ENCODE measurements at places on chromosomes 5 and 9.

DNA sequence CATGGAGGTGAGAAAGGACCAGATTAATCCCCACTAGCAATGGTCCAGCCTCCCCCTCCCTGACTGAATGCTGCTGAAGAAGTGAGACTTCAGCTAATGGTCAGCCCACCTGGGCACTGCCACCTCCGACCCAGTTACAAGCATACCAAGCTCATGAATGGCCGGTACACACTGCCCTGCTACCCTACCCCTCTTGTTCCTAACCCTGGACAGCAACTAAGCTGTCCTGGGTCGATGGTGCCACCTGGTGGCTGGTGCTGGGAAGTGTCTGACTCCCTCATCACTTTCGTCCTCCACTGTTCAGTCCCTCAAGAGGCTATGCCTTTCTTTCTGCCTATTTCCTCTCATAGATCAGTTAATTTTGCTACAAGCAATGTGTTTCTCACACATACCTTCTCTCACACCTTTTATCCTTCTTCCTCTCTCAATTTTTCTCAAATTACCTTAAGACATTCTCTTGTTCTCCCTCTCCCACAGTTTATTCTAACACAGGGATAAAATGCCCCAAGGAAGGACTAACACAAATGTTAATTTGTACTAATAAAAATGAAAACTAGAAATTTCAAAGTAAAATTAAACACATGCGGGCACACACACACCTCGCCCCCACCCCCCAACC, 42.4 kb downstream of the PAX5 start:
- DNase-seq: peak; percentile 72

- DNase-seq: no peak
Measured at GRCh38 chr5:1634337-1634661, 110.5 kb upstream of the LPCAT1 start.

DNA sequence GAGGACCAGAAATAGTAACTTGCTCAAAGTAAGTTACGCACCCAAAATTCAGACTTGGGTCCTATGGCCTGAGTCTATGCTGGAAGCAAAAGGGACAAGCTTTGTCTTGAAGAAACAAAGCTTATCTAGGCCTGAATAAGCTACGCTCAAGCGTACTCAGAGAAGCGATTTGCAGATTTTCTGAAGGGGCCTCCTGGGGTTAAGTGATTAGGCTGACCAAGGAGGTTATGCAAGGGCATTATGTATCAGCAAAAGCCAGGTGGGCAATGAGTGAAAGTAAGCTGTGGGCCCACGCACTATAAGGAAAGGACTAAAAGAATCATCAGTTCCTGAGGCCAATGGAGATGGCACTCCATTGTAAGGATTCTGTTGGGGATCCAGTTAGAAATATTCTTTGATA, 122.1 kb downstream of the SNX18 start:
- DNase-seq: no peak

DNA sequence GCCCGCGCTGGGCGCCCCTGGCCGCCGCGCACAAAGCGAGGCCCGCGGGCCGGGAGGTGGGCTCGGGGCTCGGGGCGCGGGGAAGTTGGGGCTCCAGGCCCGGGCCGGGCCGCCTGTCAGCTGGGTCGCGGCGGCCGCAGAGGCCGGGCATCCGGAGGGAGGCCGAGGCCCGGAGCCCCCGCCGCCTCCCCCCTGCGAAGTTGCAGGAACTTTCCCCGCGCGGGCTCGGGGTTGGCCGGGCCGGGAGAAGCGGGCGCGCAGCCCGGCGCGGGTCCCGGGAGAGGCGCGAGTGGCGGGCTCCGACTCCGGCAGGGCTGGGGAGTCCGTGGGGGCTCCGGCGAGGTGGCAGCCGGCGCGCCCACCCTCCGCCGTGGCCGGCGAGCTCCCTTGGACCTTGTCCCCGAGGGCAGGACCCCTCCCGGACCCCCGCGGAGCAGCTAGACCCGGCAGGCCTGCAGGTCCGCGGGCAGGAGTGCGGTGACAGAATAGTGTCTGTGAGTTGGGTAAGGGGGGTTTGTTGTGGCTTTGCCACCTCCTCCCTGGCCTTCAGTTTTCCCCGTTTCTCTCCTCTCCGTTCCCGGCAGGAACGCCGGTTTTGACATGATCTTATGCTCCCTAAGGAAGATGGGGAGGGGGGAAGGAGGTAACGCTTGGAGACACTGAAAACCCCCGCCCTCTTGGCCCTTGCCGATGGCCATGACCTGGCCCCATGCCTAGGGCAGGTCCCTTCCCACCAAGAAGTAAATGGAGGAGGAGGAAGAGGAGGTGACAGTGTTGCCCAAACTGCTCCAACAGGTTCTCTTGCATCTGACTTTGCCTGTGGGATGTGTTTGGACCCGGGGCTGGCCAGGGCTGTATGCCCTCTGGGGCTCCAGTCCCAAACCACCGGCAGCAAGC, 942 bp downstream of the PHF2 start:
- DNase-seq: peak; percentile 37

- no peak for DNase-seq
Measured at GRCh38 chr5:14492331-14492964, 89.1 kb upstream of the OTULINL start.

GRCh38 chr9:79259858-79260257, 311.9 kb upstream of the TLE4 start:
- DNase-seq: no peak

DNA sequence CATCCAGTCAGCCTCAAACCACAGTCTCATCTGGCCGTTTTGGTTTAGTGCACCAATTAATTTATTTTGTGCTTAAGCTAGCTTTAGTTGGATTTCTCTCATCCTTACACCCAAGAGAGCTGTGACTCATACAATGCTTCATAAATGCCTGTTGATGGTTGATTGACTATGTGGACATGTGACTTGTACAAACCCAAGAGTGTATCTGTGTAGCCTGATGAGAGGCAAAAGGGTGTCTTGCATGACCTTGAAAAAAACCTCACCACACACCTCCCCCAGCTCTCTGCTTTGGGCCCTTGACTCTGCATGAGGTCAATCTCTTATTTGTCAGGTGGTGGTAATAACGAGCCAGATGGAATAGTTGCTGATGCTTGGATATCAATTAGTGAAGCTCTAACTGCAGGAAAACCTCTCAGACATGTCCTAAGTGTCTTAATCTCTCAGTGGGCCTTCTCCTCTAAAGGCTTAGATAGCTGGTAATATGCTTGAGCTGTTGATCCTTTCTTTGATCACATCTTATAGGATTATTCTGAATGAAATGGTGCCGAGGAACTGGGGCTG, 10.6 kb upstream of the GLRA1 start:
- no peak for DNase-seq

GRCh38 chr9:34366365-34366764, 10.3 kb downstream of the MYORG start:
- DNase-seq: no peak

GRCh38 chr5:55885359-55885758, 34.2 kb downstream of the IL31RA start:
- no peak for DNase-seq

- no peak for DNase-seq
Measured at GRCh38 chr5:137453483-137454080, 45.5 kb downstream of the SPOCK1 start.

- DNase-seq: no peak
Measured at GRCh38 chr9:128022886-128023285, 42.1 kb upstream of the EEIG1 start.

DNA sequence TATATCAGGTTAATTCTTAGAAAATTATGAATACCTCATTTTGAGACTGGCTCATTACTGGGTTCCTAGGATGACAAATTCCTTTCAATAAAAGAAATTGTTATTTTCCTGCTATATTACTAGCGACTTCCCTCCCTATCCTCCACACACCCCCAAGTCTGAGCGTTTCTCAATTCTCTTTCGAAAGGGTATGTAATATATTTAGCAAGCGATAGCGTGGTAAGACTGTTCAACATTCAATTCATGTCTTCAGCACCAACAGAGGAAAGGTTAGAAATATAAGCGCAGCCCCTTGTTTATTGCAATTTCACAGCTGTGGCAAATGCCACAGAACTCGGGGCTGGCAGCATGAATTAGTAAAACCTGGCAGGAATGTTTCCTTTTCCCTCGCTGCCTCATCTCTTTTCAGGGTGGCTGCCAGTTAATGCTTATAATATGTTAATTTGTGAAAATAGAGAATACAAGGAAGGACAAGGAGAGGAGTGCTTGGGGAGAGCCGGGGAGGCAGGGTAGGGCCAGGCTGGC, 152.7 kb upstream of the TBCA start:
- DNase-seq: no peak

DNA sequence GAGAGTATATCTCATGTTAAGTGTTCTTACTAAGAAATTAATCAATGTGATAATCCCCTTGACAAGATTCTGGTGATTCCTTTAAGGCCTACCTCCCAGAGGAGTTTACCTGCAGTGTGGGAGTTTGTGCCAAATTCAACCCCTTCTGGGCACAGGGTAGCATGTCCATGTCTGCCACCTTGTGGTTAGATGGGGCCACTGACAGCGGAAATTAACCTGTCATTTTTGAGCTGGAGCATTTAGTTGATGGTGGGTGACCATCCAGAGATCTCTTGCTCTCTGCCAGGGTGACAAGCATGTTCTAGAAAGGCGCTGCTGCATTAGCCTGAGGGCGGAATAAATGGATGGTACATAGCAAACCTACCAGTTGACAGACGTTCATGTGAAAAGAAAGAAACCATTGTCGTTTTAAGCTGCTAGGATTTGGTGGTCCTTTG, 132.2 kb downstream of the FBXO4 start:
- peak; percentile 56 for DNase-seq

GRCh38 chr5:91033370-91033769, 349.7 kb downstream of the ARRDC3 start:
- no peak for DNase-seq

DNA sequence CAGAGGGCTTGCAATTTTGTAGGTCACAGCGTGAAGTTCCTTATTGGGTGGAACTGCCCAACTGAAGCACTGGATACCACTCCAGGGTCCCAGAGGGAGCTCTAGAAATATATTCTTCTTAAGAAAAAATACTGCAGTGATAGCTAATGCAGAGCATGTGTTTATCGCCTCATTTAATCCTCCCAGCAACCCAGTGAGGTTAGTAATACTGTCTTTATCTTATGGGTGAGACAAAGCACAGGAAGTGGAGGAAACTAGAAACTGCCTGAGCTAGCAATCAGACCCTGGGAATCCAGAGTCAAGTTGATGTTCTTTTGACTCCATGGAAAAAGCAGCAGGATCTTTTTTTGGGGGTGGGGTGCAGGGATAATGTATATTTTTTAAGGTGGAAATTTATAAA, 153.3 kb downstream of the PJA2 start:
- DNase-seq: no peak

GRCh38 chr5:151239237-151239861, 13.6 kb upstream of the GM2A start:
- DNase-seq: no peak

DNA sequence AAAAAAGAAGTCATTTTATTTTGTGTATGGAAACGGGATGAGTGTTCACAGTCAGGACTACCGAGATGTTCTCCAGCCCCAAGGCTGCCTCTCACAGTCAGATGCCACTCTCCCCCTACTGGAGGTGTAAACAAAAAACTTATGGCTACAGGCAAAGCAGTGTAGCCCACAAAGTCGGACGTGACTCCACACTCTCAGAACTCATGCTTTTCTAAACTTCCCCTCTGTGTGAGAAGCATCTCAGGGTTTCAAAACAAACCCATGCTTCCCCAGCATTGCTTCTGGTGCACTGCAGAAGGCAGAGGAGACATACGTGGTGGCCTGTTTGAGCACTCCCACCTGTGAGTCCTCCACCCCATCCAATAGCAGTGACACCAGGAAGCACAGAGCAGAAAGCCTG, 580.3 kb downstream of the BNC2 start:
- DNase-seq: no peak

GRCh38 chr5:82405618-82406204, 127.6 kb upstream of the RPS23 start:
- no peak for DNase-seq

DNA sequence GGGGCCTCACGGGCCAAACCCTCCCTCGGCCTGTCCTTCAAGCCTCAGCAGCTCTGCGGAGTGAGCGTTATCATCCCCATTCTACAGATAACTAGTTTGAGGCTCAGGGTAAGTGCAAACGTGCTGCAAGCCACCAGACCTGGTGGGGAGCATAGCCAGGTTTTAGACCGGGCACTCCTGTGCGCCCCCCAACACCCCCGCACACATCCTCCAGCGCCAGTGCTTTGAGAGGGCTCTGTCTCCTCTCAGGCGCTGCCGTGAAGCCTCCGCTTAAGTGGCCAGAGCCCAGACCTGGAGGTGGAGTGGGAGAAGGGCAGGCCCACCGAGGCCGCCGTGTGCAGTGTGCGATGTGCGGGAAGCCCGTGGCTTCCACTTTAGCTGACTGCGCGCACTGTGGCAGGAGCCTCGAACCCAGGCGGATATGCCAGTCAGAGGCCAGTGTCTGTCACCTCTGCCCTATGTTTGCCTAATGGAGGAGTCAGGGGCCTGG, 1.6 kb upstream of the MGAT1 start:
- DNase-seq: peak; percentile 44

DNA sequence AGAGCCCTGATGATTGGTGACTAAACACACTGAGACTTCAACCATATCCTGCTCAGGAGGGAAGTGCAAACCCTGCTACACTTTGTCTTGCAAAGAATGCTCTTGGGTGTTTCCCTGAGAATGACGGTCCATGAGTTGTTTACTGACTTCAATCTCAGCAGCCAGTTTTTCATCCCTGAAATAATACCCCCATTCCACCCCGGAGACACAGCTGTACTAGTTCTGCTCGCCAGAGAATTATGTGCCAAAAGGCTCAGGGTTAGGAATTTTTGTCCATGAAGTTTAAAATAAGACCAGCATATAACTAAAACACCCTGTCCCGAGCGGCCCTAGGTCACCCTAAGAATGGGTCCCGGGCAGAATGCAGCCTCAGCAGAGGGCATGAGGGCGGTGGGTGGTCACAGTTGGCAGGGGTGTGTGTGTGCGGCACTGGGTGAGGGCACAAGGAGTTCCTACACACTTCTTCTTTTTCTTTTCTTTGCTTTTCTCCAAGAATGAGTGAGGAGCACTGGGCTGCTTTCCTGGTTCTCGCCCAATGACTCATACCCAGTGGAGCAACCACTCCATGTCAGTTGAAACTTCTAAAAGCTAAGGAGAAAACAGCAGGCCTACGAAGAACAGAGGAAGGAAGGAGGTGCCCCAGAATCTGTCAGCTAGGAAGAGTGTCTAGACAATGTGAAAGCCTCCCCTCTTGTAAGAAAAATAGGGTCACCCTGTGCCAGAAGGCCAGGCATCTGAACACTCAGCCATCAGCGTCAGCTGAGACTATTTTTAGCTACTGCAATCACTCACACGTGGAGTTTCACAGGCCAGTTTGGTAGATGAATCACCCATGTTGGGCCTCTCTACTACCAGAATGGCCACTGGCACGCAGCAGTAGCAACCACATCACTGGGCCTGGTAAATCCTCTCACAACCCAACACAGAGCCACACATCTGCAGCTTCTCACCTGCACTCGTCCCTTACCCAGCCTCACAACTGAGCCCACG, 105.9 kb downstream of the DPYSL3 start:
- DNase-seq: no peak

GRCh38 chr5:142087920-142088679, 20.5 kb upstream of the NDFIP1 start:
- DNase-seq: peak; percentile 50

GRCh38 chr5:133916914-133917313, 51.5 kb downstream of the C5orf15 start:
- DNase-seq: no peak
